ENCODE measurements at places on chromosomes 1 and 21.

- DNase-seq: no peak
Observed at GRCh38 chr1:213176341-213176740, 125.3 kb downstream of the RPS6KC1 start.

DNA sequence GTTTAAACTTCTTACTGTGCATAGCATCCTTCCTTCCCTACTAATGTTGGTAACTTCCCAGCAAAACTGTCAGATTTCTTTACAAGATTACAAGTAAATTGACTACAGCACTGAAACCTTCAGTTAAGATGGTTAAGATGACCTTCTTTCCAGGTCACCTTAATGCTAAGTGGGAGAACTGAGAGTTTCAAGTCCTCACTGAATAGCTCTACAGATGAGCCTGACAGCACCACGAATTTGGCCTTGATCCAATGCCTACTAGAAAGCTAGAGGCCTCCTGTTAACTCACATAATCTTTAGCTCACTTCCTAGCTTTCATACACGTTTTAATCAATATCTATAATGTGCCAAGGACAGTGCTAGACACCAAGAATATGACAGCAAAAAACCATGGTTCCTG lies 276.0 kb upstream of the PLD5 start:
- DNase-seq: no peak

DNA sequence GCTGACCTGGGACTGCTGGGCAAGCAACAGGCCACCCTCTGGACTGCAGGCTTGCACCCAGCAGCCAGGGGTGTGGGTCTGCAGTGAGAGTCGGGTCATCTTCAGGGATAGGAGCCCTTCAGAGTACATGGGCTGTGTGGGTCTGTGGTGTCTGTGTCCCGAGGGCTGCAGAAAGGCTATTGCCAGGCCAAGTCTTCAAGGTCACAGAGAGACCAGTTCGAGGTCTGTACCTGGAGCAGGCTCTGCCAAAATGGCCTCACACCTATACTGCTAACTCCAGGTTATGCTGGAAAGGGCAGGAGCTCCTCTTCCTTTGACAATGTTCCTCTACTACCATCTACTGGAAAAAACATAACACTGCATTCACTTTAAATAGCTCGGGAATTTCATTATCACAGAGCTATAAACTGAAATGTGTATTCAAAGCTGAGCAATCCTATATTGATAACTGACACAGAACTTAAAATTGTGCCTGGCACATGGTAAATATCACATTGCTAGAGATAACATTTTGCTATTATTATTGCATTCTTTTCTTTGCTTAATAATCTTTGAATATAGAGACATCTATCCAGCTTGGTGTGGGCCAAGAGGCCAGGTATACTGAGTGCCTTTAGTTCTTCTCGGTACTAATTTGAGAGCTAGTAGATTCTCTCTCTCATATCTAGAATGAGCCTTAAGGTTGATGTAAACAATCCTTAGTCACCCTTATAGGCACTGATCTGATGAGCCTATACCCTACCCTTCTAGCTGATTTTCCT lies 6.9 kb upstream of the DNAH14 start:
- DNase-seq: no peak

GRCh38 chr1:197149340-197149739 lies 2.9 kb upstream of the ASPM start:
- no peak for DNase-seq

- DNase-seq: peak; percentile 47
Observed at GRCh38 chr1:110339407-110340206, 430 bp downstream of the RBM15 start.
